ENCODE measurements at places on chromosomes 3 and 15. TPM values are rescaled to one million over a fixed set of nuclear protein-coding genes. Genes with fewer than 3 reads are reported as not detected.

GRCh38 chr3:100761211-100761942, 52.1 kb downstream of the TFG start:
- no peaks in the 10 kb centered on the region for H3K27me3 ChIP-seq
- H3K36me3 ChIP-seq, result no peaks in the 10 kb centered on the region
- H3K4me3 ChIP-seq, result no peak overlapping the region
- DNase-seq, result no peak

- no peaks in the 10 kb centered on the region for H3K27me3 ChIP-seq
- H3K4me1 ChIP-seq, result no peaks in the 10 kb centered on the region
- DNase-seq, result no peak
- H3K4me3 ChIP-seq, result no peak overlapping the region
- H3K36me3 ChIP-seq, result no peaks in the 10 kb centered on the region
Observed at GRCh38 chr3:101530686-101531047, 17.7 kb upstream of the SENP7 start.

GRCh38 chr15:77642793-77643430, 10.2 kb upstream of the LINGO1 start:
- H3K27me3 ChIP-seq, result no peaks in the 10 kb centered on the region
- no peak overlapping the region for H3K4me3 ChIP-seq
- DNase-seq, result no peak
- H3K27ac ChIP-seq, result no peak overlapping the region
- no peaks in the 10 kb centered on the region for H3K36me3 ChIP-seq

GRCh38 chr3:198113206-198114053, 153.4 kb downstream of the LMLN start:
- peaks cover 74% of the 10 kb centered on the region for H3K27me3 ChIP-seq
- peaks cover 10% of the 10 kb centered on the region for H3K4me1 ChIP-seq
- peak overlapping the region; percentile 6 for H3K4me3 ChIP-seq

- no peak overlapping the region for H3K27ac ChIP-seq
- no peaks in the 10 kb centered on the region for H3K36me3 ChIP-seq
- DNase-seq, result no peak
- no peak overlapping the region for H3K4me3 ChIP-seq
Observed at GRCh38 chr15:20658024-20658423, 116.4 kb upstream of the GOLGA6L6 start.

GRCh38 chr3:185330644-185331043, 32.3 kb upstream of the MAP3K13 start:
- H3K27ac ChIP-seq, result peak overlapping the region; percentile 37
- H3K4me3 ChIP-seq, result no peak overlapping the region
- no peaks in the 10 kb centered on the region for H3K36me3 ChIP-seq
- DNase-seq, result no peak
- H3K27me3 ChIP-seq, result no peaks in the 10 kb centered on the region

DNA sequence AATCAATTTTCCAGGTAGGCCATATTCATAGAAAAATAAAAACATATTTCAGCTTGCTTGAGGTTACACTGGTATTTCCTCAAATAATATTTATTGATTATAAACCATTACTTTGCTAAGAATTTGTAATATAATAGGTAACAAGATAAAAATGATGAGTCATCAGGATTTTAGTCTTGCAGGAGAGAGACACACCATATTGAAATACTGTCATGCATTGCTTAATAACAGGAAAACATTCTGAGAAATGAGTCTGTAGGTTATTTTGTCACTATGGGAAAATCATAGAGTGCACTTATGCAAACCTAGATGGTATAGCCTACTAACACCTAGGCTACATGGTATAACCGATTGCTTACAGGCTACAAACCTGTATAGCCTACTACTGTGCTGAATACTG, 990.5 kb downstream of the OTOL1 start:
- no peak overlapping the region for H3K4me3 ChIP-seq
- DNase-seq, result no peak
- no peaks in the 10 kb centered on the region for H3K27me3 ChIP-seq
- no peaks in the 10 kb centered on the region for H3K4me1 ChIP-seq

- no peaks in the 10 kb centered on the region for H3K4me1 ChIP-seq
- no peak overlapping the region for H3K4me3 ChIP-seq
- no peak for DNase-seq
- H3K27me3 ChIP-seq, result no peaks in the 10 kb centered on the region
Observed at GRCh38 chr3:37715358-37715757, 146.3 kb upstream of the CTDSPL start.

DNA sequence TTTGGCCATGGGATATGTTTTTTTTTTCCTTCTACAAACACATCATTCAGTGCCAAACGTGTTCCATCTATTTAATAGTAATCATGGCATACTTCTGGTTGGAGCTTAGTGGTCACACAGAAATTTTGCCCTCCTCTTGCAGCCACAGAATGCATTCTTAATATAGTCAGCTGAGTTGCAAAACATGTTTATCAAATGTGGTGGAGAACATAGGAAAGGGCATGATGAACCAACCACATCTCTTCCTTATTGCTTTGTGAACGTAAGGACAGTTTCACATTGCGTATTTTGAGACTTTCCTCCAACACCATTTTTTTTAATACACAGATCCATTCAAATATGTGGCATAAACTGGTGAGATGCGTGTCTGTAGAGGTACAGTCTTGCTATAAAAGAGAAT, 106.8 kb downstream of the BBX start:
- no peaks in the 10 kb centered on the region for H3K36me3 ChIP-seq
- no peaks in the 10 kb centered on the region for H3K4me1 ChIP-seq
- H3K27ac ChIP-seq, result no peak overlapping the region
- no peak for DNase-seq

- DNase-seq, result no peak
- no peak overlapping the region for H3K4me3 ChIP-seq
- H3K27me3 ChIP-seq, result no peaks in the 10 kb centered on the region
- no peak overlapping the region for H3K27ac ChIP-seq
- H3K4me1 ChIP-seq, result no peaks in the 10 kb centered on the region
- H3K36me3 ChIP-seq, result no peaks in the 10 kb centered on the region
Observed at GRCh38 chr3:55686426-55687254, 199.5 kb upstream of the WNT5A start.

The ISLR gene
- total RNA-seq, result 41.7 TPM

The ARGFX gene
- not detected for total RNA-seq

The CGNL1 gene
- total RNA-seq, result 26.6 TPM

The CTXN2 gene
- total RNA-seq, result not detected

The CKMT1A gene
- not detected for total RNA-seq

The ZNF80 gene
- total RNA-seq, result 0.21 TPM

The HOMER2 gene
- 950 TPM for total RNA-seq

The CASR gene
- total RNA-seq, result not detected

The HRG gene
- total RNA-seq, result not detected
